SIG-M5 (cell line): ENCODE measurements at places on chromosomes 3 and 15.

DNA sequence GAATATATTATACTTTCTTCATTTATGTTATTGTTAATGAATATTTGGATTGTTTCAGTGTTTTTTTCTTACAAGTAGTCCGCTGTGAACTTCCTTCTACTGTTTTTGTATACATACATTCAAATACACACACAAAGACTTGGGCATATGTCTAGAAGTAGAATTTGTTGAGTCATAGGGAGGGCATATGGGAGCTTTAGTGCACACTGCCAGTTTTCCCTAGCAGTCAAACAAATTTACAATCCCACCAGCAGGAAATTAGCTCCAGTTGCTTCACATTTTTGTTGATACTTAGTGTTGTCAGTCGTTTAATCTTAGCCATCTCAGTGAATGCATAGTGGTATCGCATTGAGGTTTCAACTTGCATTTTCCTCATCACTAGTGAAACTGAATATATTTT, 492.3 kb downstream of the DIPK2A start:
- no peak for DNase-seq

DNA sequence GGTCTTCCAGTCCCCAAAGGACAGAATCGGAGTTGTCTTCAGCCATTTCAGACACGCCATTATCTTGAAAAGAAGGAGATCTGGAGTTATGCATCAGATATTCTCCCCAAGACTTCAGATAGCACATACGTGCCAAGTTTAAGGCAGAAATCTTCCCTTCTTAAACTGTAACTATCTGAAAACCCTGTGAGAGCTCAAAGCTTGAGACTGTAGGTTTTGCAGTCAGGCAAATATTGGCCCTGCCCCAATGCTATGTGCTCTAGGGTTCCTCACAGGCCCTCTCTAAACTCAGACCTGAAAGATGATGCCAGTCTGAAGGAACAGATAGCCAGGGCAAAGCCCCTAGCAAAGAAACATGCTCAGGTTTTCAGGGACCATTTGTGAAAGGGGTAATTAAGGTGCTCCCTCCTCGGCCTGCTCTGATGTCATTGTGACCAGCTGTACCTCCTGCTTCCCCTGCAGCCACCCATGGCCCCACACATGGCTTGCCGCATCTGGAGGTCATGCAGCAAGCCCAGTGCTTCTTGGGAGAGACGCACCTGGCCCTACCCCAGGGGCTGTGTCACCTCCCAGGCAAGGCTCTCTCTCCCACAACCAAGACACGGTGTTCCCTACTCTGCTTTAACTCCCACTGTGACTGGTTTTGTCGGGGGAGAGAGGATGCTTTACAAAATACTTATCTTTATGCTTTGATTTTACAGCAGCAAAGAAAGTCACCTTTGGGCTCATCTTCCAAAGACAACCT, 53.4 kb upstream of the POMGNT2 start:
- DNase-seq, result no peak

- DNase-seq, result no peak
Observed at GRCh38 chr3:164641071-164641470, 437.2 kb downstream of the SI start.

DNA sequence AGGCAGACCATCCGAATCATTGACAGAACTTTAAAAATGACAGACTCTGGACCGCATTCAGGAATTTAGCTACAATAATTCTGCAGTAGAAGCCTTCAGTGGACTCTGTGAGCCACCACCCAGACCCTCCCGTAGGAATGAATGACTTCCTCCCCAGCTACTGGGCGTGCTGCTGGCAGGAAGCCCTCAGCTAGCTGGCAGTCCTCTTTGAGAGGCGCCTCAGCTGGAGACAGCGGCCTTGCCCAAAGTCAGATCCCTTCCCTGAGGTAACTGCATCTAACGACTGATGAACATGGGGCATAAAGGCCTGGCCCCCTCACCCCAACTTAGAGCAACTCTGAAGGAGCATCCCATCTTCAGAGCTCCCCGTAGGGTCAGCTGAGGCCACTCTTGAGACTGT, 25.8 kb downstream of the CRABP1 start:
- DNase-seq, result no peak

- DNase-seq, result no peak
Observed at GRCh38 chr3:112602217-112602838, 38.6 kb downstream of the CCDC80 start.

GRCh38 chr3:193885832-193886231, 250.1 kb upstream of the HES1 start:
- no peak for DNase-seq

- no peak for DNase-seq
Observed at GRCh38 chr3:38281895-38282686, at the start of gene SLC22A14. SLC22A14 (plus strand) TSS chr3:38282294; CDS start chr3:38306027, 23,733 bp downstream.

DNA sequence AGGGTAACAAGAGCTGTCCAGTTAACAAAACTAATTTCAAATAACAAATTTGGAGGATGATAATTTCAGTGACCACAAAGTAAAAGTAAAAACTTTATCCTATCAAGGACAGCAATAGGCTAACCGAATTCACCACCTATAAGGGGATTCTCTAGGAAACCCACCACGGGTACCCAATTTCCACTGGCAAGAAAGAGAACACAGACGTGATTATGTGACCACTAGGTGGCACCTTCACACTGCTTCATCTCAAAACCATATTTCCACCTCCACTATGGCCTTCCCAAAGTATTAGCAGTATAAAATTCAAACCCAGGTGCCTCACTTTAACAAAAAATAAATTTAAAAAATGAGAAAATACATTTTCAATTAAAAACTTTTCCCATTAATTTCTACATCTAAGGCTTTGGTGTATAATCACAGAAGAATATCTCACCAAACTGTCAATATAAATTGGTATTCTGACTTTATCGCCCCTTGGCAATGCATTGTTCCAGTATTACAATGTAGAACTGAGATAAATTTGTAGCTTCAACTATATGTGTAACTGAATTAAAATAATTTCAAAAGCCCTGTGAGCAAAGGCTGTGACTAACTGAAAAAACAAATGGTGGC, 96.5 kb downstream of the FSIP1 start:
- no peak for DNase-seq

DNA sequence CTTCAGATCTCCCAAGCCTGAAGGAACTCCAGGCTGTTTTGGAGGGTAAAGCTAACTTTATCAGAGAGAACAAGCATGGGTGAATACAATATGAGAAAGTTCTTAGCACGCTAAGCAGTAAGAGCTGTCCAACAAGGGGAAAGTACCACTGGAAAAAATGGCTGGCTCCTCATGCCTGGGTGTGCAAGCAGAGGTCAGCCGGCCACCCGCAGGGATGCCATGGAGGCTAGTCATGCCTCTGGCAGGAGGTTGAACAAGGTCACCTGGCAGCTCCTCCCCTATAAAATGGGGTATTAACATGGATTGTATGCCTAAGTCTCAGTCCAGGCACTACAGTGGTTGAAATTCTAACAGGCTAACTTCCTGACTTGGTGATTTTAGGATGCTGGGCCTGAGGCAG, 75.4 kb upstream of the SLC6A1 start:
- DNase-seq, result no peak

DNA sequence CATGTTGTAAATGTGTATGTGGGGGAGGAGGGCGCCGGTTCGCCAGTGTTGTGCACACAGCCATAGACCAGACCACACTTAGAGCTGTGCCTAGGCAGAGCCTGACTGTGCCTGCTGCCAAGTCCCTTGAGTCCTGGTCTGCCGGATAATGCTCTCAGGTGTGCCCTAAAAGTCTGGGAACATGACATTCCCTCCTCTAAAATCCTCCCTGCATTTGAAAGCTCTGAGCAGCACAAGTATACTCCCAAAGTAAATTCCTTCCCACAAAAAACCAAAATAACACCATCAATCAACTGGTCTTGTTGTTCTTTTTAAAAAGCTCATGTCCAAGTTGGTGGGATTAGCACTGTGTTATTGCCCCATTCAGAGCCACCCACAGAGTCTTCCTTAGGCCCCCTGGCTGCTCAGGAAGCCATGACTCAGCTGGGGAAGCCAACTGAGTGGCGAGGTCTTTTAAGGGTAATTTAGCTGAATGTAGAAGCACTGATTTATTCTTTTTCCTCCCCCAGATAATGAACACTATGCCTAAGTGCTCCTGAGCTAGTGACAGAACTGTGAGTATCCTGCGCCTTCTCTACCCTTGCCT, 147.8 kb upstream of the MCTP2 start:
- DNase-seq, result no peak
